HuH-7 (cell line): ENCODE measurements at places on chromosomes 1 and 21.
A peak's percentile ranks its signal among the peaks of the same experiment; 100 is the strongest.

DNA sequence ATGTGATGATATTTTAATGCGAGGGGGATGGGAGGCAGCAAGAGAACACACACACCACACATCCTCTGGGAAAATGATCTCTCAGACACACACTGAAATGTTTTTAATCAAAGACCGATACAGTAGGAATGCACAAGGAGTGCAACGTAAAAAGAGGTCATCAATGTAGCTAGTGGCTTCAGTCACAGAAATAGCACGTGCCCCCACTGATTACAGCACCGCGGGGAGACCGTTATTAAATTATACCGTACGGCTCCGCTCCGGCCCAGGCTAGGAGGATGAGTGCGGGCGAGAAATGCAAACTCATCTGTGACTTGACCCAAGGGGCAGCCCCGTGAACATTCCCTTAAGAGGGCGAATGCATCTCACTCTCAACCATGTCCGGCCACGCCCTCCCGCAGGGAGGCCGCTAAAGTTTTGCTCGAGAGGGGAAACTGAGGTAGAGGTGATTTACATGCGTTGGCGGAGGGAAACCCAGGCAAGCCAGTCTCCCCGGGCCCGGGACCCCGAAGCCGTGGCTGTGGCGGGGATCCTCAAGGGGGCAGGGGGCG, 552 bp downstream of the UBR4 start:
- peak; percentile 15 for DNase-seq

- no peak for DNase-seq
Measured at GRCh38 chr1:177977141-177977540, 7.3 kb upstream of the SEC16B start.

DNA sequence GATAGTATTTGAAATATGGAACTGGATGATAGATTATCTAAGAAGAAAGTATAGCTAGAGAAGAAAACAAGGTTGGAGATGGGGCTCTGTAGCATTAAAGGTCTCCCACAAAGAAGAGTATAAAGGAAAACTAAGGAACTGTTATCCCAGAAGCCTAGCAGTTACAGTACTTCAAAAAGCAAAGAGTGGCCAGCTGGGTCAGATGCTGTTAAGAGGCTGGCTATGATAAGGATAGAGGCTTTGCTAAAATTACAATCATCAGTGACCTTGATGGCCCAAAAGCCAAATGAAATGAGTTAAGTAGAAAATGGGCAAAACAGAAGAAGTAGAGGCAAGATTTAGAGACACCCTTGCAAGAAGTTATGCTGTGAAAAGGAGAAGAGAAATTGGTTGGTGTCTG, 25.1 kb upstream of the ANGPTL1 start:
- no peak for DNase-seq

DNA sequence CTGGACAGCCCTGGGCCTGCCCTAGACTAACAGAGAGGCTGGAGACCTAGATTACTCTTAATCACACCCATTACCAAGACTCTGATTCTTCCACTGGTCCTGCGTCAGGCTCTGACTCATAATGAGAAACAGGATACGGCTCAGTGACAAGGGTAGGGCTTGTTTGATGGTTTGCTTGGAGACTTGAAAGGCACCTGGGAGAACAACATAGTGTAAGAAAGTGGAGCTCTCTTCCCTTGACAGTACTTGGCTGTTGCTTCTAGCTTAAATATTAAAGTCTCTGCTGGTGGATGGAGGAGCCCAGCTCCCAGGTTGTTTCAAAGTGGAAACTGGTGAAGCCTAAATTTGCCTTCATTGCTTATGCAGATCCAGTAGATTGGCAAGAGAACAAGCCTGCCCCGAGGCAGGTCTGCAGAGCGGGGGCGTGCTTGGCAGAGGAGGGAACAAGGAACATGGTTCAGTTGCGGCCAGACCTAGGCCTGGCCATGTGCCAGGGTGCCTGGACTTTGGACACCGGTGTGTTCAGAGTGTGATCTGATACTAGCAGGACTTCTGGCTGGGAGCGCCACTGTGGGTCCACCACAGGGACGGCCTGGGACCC, 480.6 kb downstream of the CAMTA1 start:
- peak; percentile 52 for DNase-seq

GRCh38 chr1:2300851-2301606, 72.9 kb downstream of the SKI start:
- no peak for DNase-seq
